ENCODE measurements at places on chromosomes 5 and 9. TPM values are rescaled to one million over a fixed set of nuclear protein-coding genes. Genes with fewer than 3 reads are reported as not detected.

TRPM3 gene
- 0.45 TPM for total RNA-seq

- no peak for DNase-seq
Measured at GRCh38 chr5:163885117-163885516, 379.7 kb downstream of the MAT2B start.

DNA sequence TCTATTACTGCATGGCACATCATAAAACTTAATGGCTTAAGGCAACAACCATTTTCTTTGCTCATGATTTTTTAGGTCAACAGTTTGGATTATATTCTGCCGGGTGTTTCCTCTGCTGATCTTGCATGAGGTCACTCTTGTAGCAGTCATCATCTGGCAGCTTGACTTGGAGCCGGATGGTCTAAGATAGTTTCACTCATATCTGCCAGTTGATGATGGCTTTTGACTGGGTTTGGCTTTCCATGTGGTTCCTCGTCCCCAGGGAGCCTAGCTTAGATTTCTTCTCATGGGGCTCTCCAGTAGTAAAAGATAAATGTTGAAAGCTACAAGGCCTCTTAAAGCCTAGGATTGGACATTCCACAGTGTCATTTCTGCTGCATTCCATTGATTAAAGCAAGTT is 27.4 kb downstream of the LNPEP start:
- DNase-seq, result peak; percentile 86

DNA sequence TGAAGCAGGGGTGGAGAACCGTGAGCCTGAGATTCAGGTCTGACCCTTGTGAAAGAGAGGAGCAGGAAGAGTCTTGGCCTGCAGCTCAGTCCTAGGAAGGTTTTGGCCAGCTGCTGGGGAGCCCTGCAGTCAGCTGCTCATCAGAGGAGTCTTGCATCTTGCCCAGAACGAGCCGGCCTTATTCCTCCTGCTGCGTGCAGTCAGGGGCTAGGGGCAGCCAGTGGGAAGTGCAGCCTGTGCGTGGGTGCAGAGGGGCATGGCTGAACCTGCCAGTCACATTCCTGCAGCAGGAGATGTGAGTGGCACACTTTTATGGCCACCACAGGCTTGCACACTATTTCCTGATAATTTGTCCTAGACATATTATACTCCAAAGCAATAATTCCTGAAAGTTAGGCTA is 278.7 kb downstream of the NPR3 start:
- DNase-seq, result no peak

DNA sequence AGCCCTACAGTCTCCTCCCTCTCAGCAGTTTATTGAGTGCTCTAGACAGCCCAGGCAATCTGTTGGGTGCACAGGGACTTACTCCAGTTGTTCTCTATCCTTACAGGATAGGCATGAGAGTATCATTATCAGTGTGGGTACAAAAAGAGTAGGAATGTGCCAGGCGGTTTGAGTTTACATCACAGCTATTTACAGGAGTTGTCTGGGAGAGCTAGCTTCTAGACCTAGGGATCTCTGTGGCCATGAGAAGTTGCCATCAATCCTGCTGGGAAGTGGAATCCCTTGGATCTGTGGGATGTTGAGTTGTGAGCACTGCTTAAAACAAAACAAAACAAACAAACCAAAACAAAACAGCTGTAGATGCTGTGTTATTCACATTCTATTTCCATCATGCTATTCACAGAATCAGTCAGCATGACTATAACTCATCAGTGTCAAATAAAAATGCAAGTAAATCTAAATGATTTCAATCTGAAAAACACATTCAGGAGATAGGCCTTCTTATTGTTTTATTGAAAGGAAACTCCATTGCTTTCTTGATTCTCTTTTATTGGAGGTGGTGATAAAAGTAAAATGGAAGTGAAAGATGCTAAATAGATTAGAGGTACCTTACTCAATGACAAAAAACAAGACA is 552.4 kb upstream of the ZNF608 start:
- DNase-seq, result peak; percentile 90

GRCh38 chr5:1118738-1119137 is 6.9 kb upstream of the SLC12A7 start:
- peak; percentile 57 for DNase-seq

GPBP1 gene
- total RNA-seq, result 83.7 TPM

ERAP2 gene
- 16.8 TPM for total RNA-seq

DNA sequence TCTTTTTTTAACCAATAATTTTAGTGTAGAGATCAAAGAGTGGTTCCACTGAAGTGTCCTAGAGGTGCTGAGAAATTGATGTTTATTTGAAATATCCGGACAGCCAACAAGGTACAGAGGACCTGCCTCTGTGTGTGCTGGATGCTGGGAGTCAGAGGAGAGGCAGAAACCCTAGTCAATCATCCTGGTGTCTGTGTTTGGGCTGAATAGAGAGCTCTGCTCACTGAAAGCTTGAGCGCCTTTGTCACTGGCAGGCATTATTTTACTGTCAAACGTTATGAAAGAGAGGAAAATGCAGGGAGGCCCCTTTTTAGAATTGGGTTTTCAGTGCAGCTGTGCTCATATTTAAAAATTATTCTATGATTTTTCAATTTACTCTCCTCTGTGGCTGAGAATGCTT is 480.3 kb upstream of the TYRP1 start:
- no peak for DNase-seq

GRCh38 chr9:126347093-126347492 is 20.5 kb downstream of the MVB12B start:
- DNase-seq, result no peak

GRCh38 chr9:137351781-137352501 is 49.9 kb upstream of the NRARP start:
- DNase-seq, result no peak

TSSK1B gene
- total RNA-seq, result not detected

CDH6 gene
- total RNA-seq, result not detected

All from myocyte (in vitro differentiated cells).